Left renal cortex interstitium (tissue), 4 donors: ENCODE measurements at places on chromosomes 4 and X.

DNA sequence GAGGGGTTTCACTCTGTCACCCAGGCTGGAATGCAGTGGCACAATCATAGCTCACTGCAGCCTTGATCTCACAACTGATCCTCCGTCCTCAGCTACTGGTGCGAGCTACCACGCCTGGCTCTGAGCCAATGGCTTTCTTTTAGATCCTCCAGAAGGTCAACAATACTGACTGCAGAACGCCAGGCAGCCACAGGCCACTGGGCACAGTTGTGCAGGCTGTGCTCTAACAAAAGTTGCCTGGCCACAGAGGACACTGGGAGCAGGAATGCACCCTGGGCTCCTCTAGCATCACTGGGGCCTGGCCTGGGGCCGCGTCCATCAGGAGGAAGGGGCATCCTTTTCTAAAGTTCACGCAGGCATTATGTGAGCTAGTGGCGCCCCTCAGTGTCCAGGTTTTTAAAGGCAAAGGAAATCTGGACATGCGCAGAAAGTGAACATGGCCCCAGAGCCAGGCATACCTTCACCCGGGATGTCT is 14.9 kb upstream of the PORCN start:
- no peak for DNase-seq

- DNase-seq, result no peak
Observed at GRCh38 chr4:26941951-26942350, 81.3 kb downstream of the STIM2 start.

- no peak for DNase-seq
Observed at GRCh38 chr4:36316607-36317006, 35.2 kb downstream of the DTHD1 start.

DNA sequence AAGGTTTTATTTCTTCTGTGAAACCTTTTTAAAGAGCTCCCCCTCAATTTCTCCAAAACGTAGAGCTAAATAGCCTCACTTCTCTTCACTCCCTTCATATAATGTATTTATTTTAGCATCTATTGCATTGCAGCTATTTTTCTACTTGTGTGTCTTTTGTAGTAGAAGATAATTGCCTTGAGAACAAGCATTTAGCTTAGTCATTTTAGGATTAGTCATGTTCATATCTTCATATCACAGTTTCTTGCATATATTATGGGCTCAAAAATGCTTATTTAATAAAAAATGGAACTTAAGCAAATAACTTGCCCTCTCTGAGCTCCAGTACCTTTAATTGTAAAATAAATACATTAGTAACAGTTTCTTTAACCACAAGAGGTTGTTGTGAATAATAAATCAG is 72.1 kb upstream of the SPANXC start:
- no peak for DNase-seq

DNA sequence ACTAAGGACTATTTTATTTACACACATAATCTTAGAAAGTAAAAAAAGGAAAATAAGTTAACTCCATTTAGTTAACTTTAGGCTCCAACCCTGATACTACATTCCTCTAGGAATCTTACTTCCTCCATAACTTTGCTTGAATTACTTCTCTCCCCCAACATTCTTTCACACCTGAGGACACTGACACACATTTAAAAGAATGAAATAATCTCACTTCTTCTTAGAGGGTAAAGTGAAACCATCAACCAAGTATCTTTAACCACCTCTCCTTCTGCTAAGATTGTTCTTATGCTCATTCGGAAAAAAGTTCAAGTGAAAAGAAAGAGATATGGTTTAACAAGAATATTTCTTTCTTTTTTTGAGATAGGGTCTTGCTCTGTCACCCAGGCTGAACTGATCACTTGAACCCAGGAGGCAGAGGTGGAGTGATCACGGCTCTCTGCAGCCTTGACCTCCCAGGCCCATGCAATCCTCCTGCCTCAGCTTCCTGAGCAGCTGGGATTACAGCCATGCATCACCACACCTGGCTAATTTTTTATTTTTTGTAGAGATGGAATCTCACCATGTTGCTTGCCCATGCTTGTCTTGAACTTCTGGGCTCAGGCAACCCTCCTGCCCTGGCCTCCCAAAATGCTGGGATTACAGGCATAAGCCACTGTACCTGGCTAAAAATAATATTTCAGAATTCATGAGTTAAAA is 28.5 kb downstream of the SLC25A4 start:
- no peak for DNase-seq

GRCh38 chr4:3420606-3420955 is 21.2 kb upstream of the HGFAC start:
- DNase-seq, result no peak

- no peak for DNase-seq
Observed at GRCh38 chrX:96436105-96436504, 248.5 kb upstream of the DIAPH2 start.

GRCh38 chrX:136797787-136798186 is 17.1 kb upstream of the ARHGEF6 start:
- no peak for DNase-seq

- no peak for DNase-seq
Observed at GRCh38 chrX:23864742-23865326, 42.9 kb downstream of the APOO start.

GRCh38 chrX:57282568-57282967 is 3.9 kb upstream of the FAAH2 start:
- no peak for DNase-seq
